DMS53 (cell line): ENCODE measurements at places on chromosomes 5 and 9.

DNA sequence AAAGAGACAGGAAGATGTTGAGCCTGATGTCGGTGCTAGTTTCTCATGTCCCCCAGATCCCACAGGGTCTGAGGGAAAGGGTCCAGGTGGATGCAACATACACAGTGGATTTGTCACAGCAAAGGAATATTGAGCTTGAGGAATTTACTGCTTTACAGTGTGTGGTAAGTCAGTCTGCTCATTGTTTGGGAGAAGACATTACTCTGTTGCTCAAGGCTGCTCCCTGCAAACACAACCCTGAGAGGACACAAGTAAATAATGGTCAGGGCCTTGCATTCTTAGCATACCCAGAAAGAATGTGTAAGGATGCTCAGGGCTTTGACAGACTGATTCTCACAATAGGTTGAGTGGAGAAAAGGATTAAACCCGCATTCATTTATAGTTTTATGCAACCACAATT, 7.3 kb upstream of the MAN2A1 start:
- no peak for DNase-seq

- no peak for DNase-seq
These were observed 58.4 kb upstream of the NUDT12 start for GRCh38 chr5:103620851-103621547.

- DNase-seq: no peak
These were observed 414.8 kb downstream of the PIK3R1 start for GRCh38 chr5:68630354-68630753.

DNA sequence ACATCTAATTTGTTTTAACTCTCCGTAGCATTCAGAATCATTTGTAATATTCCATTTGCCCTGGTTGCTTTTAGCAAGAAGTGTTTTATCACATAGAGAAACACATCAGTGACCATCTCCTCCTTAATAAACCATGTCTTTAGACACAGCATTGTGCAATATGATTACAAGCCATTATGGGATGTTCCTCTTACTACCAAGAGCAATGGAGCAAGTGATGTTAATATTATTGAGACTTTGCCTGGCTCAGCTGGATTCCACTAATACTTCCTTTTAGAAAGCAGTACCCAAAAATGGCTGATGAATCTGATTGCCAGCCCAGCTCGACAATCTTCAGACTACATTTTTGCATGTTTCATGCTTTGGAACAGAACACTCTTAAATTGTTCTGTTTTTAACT, 364.2 kb downstream of the OSTF1 start:
- DNase-seq: no peak

GRCh38 chr9:90807006-90807405, 5.4 kb downstream of the SYK start:
- no peak for DNase-seq

- no peak for DNase-seq
These were observed 136.7 kb upstream of the MOCS2 start for GRCh38 chr5:53246042-53246836.

- DNase-seq: no peak
These were observed 162.5 kb downstream of the MED10 start for GRCh38 chr5:6215891-6216290.

DNA sequence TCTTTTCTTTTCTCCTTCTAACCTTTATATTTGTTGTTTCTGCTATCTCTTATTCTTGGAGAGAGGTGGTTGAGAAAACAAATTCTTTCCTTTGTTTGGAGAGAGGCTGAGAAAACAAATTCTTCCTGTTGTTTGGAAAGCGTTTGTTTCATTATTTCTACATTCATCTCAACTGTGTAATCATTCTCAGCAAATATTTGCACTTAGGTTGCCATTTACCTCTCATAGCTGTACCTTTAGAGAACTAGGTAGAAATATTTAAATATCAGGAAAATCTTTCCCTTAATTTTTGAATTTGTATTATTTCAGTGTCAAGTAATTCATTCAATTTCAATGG, 1824.4 kb upstream of the CDH9 start:
- DNase-seq: peak; percentile 84
